ENCODE measurements at places on chromosomes 6 and 20.

DNA sequence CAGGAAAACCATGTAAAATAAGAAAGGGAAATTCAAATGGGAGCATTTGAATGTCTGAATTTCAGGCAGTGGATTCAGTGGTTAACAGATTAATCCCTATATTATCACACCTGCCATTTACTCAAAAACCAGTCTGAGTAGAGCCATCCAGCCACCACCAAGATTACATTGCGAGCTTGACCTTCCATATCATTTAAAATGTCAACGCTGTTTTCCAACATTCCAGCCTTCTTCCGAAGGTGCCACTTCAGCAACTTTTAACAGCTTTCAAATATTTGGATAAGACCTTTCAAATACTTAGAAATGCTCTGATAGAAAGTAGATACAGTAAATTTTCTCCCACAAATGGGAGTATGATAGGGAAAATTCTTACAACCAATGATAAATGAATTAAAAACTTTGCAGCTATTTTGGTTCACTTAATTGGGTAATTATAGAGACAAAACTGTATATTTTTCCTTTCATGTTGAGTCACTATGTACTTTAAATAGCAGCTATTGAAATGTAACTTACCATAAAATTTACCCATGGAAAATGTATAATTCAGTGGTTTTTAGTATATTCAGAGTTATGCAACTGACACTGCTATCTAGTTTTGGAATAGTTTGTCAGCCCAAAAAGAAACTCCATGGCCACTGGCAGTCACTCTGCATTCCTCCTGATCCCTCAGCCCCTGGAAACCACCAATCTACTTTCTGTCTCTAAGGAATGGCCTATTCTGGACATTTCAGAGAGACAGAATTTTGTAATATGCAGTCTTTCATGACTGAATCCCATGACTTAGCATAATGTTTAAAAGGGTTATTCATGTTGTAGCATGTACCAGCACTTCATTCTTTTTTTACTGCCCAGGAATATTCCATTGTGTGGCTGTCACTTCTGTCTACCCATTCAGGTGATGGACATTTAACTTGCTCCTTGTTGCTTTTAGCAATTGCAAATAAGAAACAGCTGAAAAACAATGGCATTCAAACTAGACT is 21.5 kb downstream of the EZR start:
- no peak for DNase-seq

GRCh38 chr20:39016041-39016440 is 53.9 kb downstream of the DHX35 start:
- no peak for DNase-seq

- DNase-seq: no peak
These were observed 52.4 kb downstream of the DNAH8 start for GRCh38 chr6:38767560-38767959.

GRCh38 chr6:12280458-12280857 is 9.7 kb upstream of the EDN1 start:
- no peak for DNase-seq

DNA sequence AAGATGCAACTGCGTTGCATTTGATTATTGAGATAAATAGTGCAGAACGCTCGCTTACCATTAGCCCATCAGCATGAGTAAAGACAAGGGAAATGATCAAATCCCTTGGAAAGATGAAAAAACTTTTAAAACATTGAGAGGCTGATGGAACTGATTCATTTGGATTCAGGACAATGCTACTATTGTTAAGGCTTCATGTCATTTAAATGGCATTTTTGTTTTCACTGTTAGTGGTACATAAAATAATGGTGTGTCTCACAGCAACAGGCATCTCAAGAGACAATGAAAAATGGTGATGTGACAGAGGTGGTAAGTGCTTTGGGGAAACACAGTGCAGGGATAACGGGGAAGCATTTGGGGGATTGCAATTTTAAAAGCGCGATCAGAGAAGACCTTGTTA is 159.7 kb upstream of the KCNG1 start:
- no peak for DNase-seq

DNA sequence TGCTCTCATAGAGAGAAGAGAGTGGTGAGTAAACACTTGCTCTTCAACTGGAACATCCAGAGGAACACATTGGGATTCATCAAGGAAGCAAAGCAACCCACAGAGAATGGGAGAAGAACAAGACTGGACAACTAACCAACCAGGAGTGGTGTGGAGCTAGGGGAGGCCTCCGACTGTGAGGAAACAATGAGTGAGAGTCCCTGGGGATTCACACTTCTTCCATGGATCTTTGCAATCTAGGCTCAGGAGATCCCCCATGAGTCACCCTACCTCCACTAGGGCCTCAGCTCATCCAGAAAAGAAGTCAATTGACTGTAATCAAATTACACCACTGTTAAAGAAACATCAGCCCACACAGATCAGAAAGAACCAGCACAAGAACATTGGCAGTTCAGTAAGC is 42.3 kb upstream of the CLVS2 start:
- no peak for DNase-seq

GRCh38 chr6:97923249-97923648 is 640.2 kb upstream of the MMS22L start:
- no peak for DNase-seq

- DNase-seq: no peak
These were observed 50.9 kb downstream of the KCNS1 start for GRCh38 chr20:45049904-45050471.

DNA sequence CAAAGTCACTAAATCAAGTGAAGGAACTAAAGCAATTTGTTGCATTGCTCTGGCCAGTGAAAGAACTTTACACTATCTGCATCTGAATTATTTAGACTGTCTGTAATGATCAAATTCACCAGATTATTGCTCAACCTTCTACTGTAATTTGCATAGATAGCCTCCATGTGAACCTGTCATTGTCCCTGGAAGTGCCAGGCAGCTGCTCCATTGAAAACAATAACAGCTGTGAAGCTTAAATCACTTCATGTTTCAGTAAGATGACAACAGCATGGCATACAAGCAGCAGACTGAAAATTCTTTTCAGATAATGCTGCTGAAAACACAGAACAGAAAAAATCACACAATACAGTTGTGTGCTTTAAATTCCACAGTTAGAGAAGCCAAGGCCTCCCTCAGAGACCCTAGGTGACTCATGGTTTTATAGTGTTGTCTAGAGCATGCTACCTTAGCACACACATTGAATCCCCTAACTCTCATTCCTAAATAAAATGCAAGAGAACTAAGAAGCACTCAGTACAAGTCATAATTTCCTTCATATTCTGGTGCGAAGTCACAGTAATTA is 248.9 kb downstream of the TPBG start:
- no peak for DNase-seq

DNA sequence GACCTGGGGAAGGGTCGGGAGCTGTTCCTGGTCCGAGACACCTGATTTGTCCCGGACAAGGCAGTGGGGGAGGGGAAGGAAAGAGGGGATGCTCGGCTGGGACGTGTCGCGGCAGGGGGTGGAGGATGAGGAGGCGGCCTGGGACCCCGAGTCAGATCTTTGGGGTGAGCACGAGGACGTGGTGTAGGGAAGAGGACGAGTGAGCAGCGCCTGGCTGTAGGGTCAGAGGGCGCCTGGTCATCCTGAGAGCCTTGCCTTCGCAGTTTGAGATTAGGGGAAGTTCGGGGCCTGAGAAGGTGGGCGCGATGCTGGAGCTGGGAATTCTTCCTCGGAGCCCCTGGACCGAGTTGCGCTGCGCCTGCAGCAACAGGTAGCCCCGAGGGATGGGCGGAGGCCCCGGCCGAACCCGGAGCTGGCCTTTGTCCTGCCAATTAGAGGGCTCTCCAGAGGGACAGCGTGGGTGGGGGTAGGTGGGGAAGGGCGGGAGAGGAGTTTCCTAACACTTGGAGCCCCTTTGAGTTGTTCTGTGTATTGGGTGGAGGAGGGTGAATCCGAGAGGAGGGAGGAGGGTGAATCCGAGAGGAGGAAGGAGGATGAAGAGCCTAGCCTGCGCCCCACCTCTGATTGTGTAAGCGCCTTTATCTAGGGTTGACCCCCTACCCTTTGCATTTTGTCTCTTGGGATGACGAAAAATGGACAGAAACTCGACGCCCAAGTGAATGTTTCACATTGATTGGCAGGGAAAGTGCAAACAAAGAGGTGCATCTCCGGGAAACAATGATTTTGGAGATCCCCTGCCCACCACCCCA is 72.0 kb downstream of the SOX4 start:
- no peak for DNase-seq

DNA sequence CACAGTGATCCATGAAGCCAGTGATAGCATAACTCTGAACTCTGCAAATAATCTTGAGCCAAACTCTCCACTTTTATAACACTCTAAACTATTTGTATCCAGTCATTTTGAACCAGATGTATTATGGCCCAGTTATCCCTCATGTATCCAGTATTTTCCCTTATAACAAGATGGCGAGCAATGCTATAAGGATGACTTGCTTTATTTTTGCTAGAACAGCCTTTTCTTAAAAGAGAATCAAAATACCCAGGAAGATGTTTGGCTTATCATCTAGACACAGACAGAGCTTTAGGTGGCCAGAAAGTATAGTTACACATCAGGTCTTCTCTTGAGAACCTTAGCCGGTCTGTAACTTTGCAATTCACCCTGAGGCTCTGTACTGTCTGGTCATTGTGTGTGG is 81.0 kb downstream of the DOK5 start:
- DNase-seq: no peak

- no peak for DNase-seq
These were observed 92.0 kb downstream of the OLIG3 start for GRCh38 chr6:137402143-137402680.

- DNase-seq: no peak
These were observed 21.3 kb upstream of the BEND6 start for GRCh38 chr6:56933650-56934049.

- DNase-seq: no peak
These were observed 405.7 kb downstream of the KIF16B start for GRCh38 chr20:16167423-16168130.

DNA sequence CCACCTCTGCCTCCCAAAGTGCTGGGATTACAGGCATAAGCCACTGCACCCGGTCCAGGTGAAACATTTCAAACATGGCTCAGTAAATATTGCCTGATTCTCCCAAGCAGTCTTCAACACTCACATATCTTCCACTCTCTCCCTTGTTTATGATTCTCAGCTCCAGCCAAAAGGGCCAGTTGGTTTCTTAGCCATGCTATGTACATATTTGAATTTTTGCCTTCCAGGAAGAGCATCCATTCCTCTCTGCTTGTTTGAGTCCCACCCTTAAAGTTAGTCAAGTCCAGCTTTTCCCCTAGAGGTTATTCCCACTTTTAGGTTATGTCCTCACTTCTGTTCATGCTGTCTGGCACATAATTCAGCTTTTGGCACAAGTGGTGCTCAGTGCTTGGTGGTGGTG is 5.9 kb downstream of the KIFC1 start:
- no peak for DNase-seq

- no peak for DNase-seq
These were observed 375.7 kb downstream of the MMUT start for GRCh38 chr6:49087369-49087768.

- no peak for DNase-seq
These were observed 40.7 kb upstream of the DSP start for GRCh38 chr6:7500752-7501282.

DNA sequence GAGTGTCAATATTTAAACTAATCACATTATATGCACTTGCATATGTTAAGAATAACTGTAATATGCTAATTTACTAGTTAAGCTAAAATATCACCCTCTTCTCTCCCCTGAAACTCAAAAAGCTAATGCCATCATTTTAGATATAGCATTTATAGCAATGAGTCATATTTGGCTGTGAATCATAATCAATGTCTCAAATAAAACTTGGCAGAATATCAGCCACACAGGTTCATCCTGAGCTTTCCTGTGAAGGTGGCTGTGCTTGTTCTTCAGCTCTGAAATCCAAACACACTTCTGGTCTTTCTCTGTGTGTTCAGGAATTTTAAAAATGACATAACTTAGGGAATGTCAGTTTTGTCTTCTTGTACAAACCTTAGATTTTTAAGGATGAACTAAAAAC is 12.8 kb upstream of the PNRC1 start:
- no peak for DNase-seq

DNA sequence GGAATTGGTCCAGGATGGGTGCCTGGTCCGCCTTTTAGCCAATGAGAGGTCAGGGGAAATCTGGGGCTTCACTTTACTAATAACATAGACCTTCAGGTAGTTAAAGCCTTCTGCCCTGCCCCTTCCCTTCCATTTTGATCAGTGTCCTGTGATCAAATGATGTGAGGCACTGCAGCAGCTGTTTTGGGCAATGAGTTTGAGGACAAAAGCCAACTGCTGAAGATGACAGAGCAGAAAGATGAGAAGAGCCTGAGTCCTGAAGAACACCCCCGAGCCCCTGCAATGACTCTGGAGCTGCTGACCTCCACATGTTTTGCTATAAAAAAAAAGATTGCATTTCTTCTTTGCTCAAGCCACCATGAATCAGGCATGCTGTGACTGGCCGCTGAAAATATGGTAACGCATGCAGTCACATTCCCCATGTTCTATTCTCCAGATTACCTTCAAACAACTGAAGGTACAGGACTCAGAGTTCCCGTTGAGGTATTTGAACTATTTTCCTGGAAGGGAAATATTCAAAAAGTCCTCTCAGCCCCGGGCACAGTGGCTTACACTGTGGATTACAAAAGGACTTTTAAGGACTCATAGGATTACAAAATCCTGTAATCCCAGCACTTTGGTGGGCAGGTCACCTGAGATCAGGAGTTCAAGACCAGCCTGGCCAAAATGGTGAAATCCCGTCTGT is 45.7 kb upstream of the B4GALT5 start:
- no peak for DNase-seq

- no peak for DNase-seq
These were observed 21.6 kb downstream of the CALHM6 start for GRCh38 chr6:116482780-116483179.

- DNase-seq: no peak
These were observed 6.6 kb downstream of the CITED2 start for GRCh38 chr6:139367810-139368351.

DNA sequence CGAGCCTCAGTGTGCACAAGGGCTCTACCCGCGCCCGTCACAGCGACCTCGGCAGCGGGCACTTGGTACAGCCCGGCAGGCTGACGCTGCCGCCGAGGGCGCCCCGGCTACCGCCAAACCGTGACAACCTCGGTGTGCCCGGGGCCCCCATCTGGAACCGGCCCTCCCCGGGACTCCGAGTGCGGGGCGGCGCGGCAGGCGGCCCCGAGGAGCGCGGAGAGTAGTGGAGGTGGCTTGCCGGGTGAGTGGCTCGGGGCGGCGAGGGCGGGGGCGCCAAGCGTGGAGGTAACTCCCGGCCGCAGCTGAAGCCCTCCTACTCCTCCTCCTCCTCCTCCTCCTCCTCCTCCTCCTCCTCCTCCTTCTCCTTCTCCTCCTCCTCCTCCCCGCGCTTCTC is at the start of gene ISM1:
TSS of gene ISM1 (plus strand) at position 371 of the 394 bp plus-strand sequence. CDS start 503 bp downstream, outside the sequence.
- DNase-seq: peak; percentile 12

- DNase-seq: no peak
These were observed 256.1 kb downstream of the PLCB1 start for GRCh38 chr20:8388141-8388540.

GRCh38 chr20:18835466-18836256 is 22.1 kb downstream of the SCP2D1 start:
- no peak for DNase-seq

DNA sequence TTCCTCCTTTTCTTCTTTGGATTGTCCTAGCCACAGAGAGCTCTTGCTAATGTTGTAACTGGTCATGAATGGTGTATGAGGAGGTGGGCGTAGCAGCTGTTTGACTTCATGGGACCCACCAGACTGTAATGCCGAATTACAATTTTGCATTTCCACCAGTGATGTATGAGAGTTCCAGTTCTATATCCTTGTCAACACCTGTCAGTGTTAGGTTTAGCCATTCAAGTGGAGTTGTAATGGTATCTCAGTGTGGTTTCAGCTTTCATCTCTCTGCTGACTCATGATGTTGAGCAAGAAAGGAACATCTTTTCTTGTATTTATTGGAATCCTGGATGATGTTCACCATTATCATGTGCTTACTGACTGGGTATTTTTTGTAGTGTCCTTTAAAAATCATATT is 5.1 kb downstream of the IGF2R start:
- no peak for DNase-seq

Measured in activated CD4-positive, CD25-positive, alpha-beta regulatory T cell (primary cell).